ENCODE measurements at places on chromosomes 7 and 10. TPM values are rescaled to one million over a fixed set of nuclear protein-coding genes. Genes with fewer than 3 reads are reported as not detected.

Gene MYL7
- total RNA-seq = not detected

Gene PAPOLB
- 0.04 TPM for total RNA-seq

Gene SDHAF3
- 7.5 TPM for total RNA-seq

Gene TMEM139
- not detected for total RNA-seq

Gene ANKRD30A
- total RNA-seq = not detected

Gene IFIT1B
- not detected for total RNA-seq

Gene CCDC126
- total RNA-seq = 11.5 TPM

Gene SPDYE2
- not detected for total RNA-seq
